Muscle of arm (tissue), 14 donors: ENCODE measurements at places on chromosomes 11 and 22. TPM values are rescaled to one million over a fixed set of nuclear protein-coding genes. Genes with fewer than 3 reads are reported as not detected.

GPR83 gene
- 0.20 TPM for polyA plus RNA-seq

GGTLC2 gene
- polyA plus RNA-seq = not detected

GRCh38 chr22:47591709-47592108 is 829.3 kb downstream of the TBC1D22A start:
- DNase-seq = no peak

DNA sequence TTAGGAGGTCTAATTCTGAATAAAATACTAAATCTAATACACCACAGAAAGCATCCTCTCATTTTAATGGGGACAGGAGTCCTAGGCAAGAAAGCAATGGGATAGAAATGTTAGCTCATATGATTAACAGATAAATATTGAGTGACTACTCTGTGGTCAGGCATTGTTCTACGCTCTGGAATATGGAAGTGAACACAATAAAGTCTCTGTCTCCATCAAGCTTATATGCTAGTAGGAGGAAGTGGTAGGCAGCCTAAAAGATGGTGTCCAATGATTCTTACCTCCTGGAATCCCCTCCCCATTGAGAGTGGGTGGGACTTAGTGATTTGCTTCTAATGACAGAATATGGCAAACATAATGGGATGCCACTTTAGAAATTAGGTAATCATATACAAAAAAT is 160.3 kb upstream of the PDGFD start:
- no peak for DNase-seq

GRCh38 chr11:77967753-77968152 is 26.7 kb downstream of the INTS4 start:
- DNase-seq = no peak

- DNase-seq = peak; percentile 54
Measured at GRCh38 chr11:124481365-124482323, 36.1 kb upstream of the OR8B8 start.

- DNase-seq = no peak
Measured at GRCh38 chr11:64765291-64765850, 5.6 kb upstream of the PYGM start.

DNA sequence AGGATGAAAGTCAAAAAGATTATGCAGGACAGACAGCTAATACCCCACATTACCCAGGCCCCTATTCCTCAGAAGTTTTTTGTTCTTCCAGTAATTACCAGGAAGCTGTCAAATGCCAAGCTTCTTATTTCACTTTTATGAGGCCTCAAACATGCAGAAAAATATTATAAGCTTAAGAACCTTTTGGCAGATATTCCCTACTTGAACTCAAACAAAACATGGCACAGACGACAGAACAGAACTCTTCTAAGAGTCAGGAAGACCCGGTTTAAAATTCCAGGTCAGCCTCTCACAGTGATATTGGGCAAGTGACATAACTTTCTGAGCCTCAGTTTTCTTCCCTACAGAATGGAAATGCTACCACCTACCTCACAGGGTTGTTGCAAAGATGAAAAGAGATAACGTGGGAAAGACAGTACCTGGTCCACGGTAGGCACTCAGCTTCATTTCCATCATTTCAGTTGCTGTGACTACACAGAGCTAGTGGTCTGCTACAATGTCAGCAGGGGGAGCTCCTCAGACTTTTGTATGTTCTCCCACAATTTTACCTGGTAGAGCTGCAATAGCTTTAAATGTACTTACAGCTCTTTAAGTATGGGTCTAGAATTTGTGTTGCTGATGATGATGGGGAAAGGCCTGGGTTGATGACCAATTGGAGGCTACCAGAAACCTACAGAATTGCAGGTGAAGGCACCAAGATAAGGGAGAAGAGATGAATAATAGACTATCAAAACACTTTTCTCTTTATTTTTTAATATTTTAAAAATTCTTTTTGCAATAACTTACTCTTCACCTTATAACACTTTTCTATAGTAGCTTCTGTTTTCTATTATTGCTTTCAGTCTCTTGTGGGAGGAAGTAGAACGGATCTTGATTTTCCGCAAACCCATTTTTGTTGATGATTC is 98.3 kb upstream of the CHRM4 start:
- no peak for DNase-seq
